ENCODE measurements at places on chromosomes 2 and 18.

- no peak for DNase-seq
These were observed 97.3 kb downstream of the RTP5 start for GRCh38 chr2:241966647-241967466.

DNA sequence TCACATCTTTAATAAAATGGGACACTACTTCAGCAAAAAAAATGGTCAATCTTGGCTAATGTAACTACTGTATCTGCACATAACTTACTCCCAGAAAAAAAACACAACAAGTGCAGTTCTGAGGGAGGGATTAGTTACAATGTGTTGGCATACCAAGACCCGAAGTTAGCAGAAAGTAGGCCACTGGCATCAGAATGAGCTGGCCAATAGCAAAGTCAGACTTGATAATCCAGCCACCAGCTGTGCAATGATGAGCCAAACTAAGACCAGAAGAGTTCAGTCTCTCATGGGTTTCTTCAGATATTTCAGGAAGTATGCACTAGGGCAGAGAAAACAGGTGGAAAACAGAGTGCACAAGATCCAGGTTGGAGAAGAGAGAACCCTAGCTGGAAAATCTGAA, 65.3 kb downstream of the OLA1 start:
- no peak for DNase-seq

GRCh38 chr2:68969736-68970490, 4.5 kb upstream of the GKN1 start:
- no peak for DNase-seq

DNA sequence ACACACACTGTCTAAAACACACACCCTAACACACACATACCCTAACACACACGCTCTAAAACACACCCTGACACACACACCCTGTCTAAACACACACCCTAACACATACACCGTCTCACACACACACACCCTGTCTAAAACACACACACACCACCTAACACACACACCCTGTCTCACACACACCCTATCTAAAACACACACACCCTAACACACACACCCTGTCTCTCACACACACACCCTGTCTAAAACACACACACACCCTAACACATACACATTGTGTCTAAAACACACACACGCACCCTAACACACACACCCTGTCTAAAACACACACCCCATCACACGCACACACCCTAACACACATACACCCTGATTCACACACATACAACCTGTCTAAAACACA, 54.1 kb downstream of the HDAC4 start:
- DNase-seq, result no peak

DNA sequence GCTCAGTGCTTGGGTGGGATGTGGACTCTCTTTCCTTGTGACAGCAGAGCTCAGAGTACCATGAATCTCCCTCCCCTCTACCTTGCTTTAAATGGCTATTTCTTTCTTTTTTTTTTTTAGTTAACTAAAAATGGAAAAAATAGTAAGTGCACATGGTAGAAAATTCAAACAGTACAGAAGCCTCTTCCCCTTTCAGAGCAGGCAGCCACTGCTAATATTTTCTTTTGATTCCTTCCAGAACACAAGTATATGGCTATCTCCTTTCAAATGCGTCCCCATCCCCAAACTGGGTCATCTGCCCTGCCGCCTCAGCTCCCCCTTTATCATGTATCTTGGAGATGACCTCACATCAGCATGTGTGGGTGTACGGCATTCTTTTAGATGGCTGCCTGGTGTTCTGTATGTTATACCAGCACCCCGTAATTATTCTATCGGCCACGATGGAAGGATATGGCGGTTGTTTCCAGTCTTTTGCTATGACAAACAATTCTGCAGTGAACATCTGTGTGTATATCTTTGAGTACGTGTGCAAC, 70.5 kb upstream of the DLX2 start:
- no peak for DNase-seq

- DNase-seq, result no peak
These were observed 72.7 kb upstream of the MAP3K20 start for GRCh38 chr2:173002751-173003541.

- DNase-seq, result no peak
These were observed 31.3 kb downstream of the SETBP1 start for GRCh38 chr18:44712025-44712424.

DNA sequence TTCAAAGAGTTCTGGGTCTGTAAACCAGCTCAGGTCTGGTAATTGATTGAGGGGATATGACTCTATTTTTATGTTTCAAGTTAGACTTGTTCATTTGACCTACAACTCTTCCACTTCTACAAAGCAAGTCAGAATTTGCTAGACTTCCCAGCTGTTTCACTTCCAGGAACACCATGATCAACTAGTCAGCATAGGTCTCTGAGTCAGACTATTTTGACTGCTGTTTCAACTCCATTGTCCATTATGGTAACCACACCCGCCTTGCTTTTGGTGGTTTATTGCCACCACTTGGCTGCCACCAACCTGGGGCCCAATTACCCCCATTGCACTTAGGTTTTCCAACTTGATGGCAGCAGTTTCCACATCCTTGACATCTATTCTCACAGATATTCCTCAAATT, 116.6 kb downstream of the LAMA3 start:
- no peak for DNase-seq

DNA sequence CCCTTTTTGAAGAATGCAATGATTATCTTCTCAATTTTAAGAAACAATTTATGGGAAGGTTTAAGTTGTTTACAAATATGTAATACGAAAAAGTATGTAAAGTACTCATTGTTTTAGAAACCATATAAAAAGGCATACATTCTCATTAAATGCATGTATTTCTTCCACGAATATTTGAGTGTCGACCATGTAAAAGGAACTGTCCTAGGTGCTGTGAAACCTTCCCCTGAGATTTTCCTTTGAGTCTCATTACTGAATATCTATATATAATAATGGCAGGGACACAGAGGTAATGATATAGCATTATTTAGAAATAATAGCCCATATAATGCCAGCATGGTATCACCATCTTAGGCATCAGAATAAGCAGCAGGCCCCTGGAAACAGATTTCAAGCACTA, 239.3 kb downstream of the ERBB4 start:
- no peak for DNase-seq

- peak; percentile 45 for DNase-seq
These were observed 262.0 kb downstream of the CAMKMT start for GRCh38 chr2:44623622-44624351.

GRCh38 chr2:157492189-157492773, 48.4 kb upstream of the CYTIP start:
- DNase-seq, result peak; percentile 62

GRCh38 chr18:26022585-26022984, 67.8 kb downstream of the SS18 start:
- no peak for DNase-seq

- DNase-seq, result no peak
These were observed 876.0 kb downstream of the SLC4A3 start for GRCh38 chr2:220503431-220503830.

GRCh38 chr2:43293744-43294695, 67.6 kb upstream of the ZFP36L2 start:
- no peak for DNase-seq

DNA sequence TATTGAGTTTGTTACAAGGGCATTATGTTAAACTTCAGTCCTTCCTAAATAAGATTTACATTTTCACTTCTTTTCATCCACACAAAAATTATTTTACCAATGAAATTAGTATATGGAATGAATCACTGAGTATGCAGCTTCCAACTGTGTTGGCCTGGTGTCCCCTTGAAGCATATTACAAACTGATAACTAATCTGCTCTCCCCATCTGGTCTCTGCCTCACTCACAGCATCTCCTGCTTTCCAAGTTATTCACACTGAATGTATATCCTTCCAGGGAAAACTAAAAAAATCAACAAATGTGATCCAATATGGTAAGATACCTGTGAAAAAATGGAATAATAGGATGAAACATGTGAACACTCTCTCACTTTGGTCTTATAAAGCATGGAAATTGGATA, 90.0 kb upstream of the NYAP2 start:
- peak; percentile 48 for DNase-seq

GRCh38 chr2:73091164-73091563, 19.7 kb upstream of the SFXN5 start:
- no peak for DNase-seq

- DNase-seq, result peak; percentile 49
These were observed 272.4 kb downstream of the AGAP1 start for GRCh38 chr2:235766278-235766677.

- no peak for DNase-seq
These were observed 58.2 kb upstream of the HDAC4 start for GRCh38 chr2:239459056-239459455.

DNA sequence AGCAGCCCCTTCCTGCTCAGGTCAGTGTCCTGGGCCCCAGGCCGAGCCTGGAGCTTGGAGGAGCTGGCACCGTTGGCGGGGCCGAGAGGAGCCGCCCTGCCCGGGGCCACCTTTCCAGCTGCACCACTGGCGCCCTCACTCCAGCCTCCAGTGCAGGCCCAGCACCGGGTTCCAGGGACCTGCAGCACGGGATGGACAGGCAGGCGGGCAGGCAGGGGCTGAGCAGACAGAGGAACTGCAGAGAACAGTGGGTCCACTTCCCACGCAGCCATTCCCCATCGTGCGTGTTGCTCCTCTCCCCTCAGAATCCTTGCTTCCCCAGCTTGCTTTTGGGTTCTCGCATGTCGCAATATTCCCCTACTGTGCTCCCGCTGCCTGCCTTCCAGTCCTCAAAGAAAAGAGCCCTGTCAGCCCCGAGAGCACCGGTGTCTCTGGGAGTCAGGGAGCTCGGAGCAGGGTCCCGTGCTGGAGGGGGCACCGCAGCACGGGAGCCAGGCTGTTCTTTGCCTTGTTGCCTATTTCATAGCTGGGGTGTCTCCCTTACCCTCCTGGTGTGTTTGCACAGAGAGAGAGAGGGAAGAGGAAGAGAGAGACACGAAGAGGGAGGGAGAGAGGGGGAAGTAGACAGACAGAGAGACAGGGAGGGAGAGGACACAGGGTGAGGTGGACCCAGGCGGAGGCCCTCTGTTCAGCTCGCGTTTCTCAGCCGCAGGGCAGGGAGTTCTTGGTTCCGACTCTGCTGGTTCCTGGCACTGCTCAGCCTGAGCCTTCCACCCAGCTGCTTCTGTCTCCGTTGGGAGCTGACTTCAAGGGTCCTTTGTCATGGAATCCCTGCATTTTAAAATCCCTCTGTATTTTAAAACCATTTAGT, 126.0 kb downstream of the MBP start:
- DNase-seq, result no peak

DNA sequence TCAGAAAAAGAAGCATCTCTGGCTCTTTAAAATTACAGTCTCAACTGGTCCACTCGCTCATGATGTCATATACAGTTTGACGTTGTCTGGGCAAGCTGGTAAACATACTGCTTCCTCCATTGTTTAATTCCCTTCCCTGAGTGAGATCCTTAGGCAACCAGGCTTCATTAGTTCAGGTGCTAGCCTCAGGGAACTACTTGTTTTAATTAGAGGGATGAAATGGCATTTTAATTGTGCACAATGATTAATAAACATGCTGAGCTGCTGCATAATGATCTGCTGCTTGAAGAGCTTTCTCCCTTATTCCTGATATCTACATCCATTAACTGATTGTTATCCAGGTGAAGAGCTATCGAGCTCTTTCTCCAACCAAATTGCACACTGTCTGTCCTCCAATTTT, 195.6 kb upstream of the ETAA1 start:
- peak; percentile 10 for DNase-seq

DNA sequence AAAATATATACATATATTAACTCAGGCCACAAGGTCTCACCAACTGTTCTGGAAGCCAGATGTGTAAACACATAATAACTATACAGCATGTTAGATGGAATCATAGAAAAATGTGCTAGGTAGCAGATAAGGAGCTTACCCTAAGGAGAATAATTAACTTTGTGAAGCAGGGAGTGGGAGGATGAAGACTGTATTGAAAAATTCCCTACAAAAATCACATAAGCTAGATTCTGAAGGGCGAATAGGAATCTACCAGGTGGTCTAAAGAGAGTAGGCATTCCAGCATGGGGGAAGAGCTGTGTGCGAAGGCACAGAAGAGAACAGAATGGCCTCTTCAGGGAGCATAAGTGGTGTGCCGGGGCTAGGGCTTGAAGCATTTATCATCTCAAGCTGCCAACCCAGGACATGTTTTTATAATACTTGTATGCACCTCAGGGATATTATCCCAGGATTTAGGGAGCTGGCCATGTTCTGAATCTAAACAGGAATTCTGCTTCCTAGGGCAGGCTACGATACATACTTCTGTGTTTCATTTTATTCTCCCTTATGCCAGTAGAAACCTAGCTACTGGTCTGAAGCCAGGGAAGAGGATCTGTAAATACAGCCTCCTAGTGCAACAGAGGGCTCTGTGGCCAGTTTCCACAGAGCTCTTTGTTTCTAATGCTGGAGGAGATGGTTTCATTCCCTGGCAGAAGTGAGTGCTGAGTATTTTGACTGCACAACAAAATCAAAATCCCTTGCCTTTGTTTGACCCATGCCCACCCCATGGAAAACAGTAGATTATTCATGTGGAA, 56.7 kb downstream of the NEMP2 start:
- DNase-seq, result no peak

DNA sequence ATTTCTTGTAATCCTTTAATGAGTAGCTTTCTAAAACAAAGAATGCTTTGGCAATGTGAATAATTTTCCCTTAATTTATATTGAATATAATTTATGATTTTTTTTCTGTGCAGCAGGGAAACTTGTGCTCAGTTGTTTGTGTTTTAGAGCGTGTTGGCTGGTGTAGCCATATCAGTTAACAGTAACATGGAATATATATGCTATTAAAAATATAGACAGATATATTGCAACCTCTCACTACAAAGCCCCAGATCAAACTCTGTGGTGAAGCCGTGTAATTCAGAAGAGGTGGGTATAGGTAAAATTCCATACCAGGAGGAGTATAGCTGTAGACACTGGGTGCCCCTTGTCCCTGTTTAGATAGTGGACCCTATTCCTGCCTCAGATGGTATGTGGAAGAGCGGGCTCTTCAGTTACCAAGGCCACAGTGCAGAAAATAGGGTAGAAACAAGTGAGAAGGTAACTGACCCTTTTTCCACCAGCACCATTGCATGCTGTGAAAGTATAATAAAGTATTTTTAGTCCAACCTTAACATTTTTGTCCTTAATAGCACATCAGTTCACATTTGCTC, 18.1 kb upstream of the RASGRP3 start:
- no peak for DNase-seq

DNA sequence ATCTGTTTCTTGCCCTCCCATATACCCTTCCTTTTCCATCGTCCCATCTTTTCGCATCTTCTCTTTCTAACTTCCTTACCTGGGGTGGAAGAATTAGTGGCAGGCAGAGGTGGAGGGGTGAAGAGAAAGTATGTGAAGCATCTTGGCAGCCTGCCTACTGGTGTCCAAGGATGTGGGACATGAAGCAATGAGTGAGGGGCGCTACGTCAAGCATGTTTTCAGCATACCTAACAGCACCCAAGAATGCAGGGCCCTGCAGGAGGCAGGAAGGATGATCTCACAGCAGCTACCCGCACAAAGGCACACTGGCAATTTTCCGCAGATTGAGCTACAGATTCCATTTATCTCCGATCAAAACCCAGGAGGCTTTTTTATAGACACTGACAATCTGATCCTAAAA, 42.2 kb downstream of the METTL4 start:
- DNase-seq, result no peak

- DNase-seq, result no peak
These were observed 108.2 kb upstream of the MYCN start for GRCh38 chr2:15832030-15832709.

Data from NCI-H146 (cell line).